HEK293T (cell line): ENCODE measurements at places on chromosomes 5 and 9.

- DNase-seq: no peak
Observed at GRCh38 chr5:134125039-134126015, 10.8 kb downstream of the TCF7 start.

- DNase-seq: no peak
Observed at GRCh38 chr5:84623019-84623418, 238.3 kb upstream of the EDIL3 start.

- no peak for DNase-seq
Observed at GRCh38 chr5:81687292-81687691, 63.6 kb downstream of the SSBP2 start.

DNA sequence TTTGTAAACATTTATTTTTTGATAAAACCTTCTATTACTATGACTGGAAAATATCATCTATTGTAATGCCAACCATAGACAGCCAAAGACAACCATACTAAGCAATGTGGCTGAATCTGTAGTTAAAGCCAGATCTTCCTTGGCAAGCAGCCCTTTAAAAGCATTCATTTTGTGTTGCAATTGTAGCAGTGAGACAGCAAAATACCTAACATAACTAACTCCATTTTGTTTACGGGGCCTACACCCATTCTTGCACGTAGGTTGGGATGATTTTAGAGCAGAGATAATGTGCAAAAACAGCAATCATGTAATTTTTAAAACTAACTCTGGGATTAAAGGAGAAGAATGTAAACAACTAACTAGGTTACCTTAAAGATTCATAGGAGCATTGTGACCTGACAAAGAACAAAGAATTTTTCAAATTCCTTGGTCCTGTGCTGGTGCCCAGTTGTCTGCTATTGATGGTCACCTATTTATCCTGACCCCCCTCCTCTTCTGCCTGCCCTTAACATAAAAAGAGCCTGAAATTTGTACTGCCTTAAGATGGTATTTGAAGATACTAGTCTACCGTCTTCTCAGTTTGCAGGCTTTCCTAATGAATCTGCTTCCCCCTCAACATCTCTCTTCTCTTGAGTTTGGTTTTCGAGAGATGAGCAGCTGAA lies 10.6 kb downstream of the IFNA1 start:
- no peak for DNase-seq

DNA sequence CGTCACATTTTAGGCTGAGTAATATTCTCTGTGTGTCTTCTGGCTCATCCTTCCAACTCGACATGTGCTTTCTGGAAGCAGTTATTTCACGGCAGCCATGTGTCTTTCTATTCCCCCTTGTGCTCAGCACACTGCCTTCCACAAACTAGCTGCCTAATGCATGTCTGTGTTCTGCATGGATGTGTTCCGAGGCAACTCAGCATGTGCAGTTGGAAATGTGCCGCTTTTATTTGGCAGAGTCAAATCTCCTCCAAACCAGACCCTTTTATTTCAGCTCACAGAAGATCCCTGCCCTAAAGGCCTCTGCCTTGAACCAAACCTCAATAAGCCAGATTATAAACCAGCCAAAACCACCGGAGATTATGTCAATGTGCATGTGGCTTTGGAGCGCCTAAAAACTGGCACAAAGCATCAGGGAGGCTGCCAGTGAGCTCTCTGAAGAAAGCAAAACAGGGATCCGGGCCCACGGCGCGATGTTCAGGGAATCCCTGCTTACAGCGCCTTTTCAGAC lies 360.2 kb downstream of the DEPDC1B start:
- no peak for DNase-seq

- DNase-seq: no peak
Observed at GRCh38 chr5:139658928-139659667, 10.9 kb downstream of the CXXC5 start.

DNA sequence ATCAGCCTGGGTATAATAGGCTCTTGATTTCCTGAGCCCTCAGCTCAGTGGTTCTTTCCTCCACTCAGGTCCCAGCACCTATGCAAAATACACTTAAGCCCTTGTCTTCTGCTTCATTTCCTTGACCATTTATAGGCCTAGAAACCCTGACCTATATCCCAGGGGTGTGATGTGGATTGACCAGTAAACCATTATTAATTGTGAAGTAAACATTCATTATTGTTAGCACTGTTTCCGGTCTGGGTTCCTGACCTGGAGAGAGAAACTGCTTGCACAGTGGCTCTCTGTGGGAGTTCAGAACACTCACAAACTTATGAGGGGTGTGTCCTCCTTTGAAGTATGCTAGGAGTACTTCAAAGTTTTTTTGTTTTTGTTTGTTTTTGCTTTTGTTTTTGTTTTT lies 19.6 kb upstream of the TOMM5 start:
- no peak for DNase-seq

GRCh38 chr5:6727231-6727630 lies 14.0 kb downstream of the TENT4A start:
- no peak for DNase-seq

- no peak for DNase-seq
Observed at GRCh38 chr9:389159-389558, 174.5 kb downstream of the DOCK8 start.

DNA sequence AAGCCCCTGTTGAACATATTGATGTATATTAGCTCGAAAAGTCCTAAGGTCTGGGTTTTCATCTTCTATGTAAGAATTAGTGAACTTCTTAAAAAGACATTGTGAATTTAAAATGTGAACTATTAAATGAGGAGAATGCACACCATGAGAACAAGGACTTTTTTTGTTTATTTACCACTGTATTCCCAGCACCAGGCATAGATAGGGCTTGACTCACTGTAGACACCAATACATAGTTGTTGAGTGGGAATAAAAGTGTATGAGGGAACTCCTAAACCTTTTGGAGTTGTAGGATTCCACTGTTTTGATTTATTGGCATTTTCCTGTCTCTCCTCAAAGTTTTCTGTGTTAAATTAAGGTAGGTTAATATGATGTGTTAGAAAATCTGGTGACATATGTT lies 40.3 kb downstream of the NNT start:
- DNase-seq: no peak

DNA sequence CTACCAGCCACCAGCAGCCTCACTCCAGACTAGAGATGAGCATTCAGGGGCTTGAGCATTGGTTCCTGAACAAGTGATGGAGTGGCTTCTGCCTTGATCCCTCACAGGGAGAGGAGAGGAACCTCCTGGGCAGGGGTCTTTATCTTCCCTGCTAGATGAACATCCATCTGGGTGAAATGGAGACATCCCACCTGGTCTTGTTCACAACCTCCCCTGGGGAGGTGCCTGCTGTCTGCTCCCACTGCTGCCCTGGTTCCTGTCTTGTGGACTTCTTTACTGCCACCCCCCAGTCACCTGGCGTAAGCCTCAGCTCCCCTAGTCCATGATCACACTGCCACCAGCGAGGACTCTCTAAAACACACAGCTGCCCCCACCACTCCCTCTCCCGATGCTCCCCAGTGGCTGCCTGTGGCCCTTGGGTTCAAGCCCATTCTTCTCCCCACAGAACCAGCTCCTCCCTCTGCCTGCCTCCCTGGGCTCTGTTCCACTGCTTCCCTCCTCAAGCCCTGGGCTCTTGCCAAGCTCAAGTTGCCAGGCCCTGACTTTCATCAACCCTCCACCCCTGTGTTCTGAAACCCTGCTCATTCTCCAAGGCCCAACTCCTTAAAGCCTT lies 51.5 kb downstream of the COL15A1 start:
- no peak for DNase-seq

GRCh38 chr9:137430723-137431415 lies 7.7 kb downstream of the NOXA1 start:
- DNase-seq: no peak

GRCh38 chr5:6439588-6440550 lies 8.8 kb upstream of the UBE2QL1 start:
- DNase-seq: no peak

GRCh38 chr9:33416996-33417395 lies 14.6 kb upstream of the AQP7 start:
- peak; percentile 2 for DNase-seq

DNA sequence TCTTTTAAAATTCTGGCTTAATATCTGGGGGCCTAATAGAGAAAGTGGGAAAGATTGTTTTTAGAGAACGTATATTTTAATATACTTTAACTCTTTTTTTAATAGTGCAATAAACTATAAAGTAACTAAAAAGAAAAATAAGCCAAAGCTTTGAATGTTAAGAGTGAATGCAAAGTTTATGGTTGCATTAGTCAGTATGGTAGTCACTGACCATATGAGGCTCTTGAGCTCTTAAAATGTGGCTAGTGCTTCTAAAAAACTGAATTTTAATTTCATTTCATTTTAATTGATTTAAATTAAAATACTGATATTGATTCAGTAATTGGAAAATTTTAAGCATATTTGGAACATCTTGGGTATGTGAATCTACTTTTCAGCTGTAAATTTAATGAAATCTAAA lies 310.7 kb downstream of the PJA2 start:
- DNase-seq: no peak

- DNase-seq: no peak
Observed at GRCh38 chr9:136624184-136624951, 38.3 kb upstream of the EGFL7 start.

DNA sequence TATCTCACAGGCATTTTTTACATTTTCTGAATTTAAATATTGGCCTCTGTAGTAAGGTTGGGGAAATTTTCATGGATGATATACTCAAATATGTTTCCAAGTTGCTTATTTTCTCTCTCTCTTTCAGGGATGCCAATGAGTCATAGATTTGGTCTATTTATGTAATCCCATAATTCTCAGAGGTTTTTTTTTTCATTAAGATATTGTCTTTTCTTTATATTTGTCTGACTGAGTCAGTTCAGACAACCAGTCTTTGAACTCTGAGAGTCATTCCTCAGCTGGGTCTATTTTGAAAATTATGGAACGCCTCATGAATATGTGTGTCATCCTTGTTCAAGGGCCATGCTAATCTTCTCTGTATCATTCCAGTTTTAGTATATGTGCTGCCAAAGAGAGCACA lies 223.2 kb downstream of the PCSK1 start:
- no peak for DNase-seq

DNA sequence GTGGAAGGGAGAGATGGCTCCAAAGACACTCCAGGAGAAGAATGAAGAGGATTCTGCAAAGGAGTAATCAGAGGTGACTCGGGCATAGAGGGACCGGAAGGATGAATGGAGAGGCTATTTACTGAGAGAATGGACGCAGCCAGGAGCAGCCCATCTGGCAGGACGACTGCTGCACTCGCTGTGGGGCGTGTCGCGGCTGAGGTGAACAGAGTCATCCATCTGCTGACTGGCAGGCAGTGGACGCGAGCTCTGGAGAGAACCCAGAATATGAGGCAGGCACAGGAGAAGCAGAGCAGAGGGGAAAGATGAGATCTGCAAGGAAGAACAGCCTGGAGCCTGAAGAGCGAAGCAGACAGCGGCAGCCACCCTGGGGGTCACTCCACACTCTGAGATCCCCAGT lies 16.4 kb downstream of the FGF1 start:
- no peak for DNase-seq

GRCh38 chr5:98753507-98753906 lies 20.0 kb upstream of the RGMB start:
- no peak for DNase-seq

- DNase-seq: no peak
Observed at GRCh38 chr5:172549696-172550095, 91.4 kb upstream of the NEURL1B start.

- no peak for DNase-seq
Observed at GRCh38 chr9:29214690-29215253, 1641.5 kb upstream of the C9orf72 start.

GRCh38 chr5:139804800-139805397 lies 9.3 kb downstream of the PSD2 start:
- DNase-seq: no peak

DNA sequence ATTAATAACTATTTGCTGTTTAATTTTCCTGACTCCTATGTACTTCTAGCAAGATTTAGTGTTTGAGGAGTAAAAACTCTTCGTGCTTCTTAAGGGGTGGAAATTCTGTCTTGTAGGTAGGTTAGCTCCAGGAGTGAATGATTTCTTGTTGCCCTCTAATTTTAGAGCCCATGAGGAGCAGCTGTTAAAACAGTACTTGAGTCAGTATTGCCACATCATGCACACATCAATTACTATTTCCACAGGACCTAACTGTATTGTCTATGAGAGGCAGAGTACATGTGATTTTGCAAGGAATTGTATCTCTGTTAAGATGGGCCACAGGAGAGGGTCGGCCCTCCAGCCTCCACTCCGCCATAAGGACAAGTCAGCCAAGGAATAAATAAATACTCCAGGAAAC lies 91.2 kb downstream of the PDZD2 start:
- no peak for DNase-seq

DNA sequence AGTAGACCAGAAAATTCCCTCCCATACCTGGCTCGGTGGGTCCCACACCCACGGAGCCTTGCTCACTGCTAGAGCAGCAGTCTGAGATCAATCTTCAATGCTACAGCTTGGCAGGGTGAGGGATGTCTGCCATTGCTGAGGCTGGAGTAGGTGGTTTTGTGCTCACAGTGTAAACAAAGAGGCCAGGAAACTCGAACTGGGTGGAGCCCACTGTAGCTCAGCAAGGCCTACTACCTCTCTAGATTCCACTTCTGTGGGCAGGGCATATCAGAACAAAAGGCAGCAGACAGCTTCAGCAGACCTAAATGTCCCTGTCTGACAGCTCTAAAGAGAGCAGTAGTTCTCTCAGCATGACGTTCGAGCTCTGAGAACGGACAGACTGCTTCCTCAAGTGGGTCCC lies 5.6 kb upstream of the GZMA start:
- no peak for DNase-seq

GRCh38 chr5:167228134-167228533 lies 1063.3 kb upstream of the WWC1 start:
- DNase-seq: no peak

GRCh38 chr9:80937645-80938044 lies 751.7 kb downstream of the TLE1 start:
- no peak for DNase-seq

DNA sequence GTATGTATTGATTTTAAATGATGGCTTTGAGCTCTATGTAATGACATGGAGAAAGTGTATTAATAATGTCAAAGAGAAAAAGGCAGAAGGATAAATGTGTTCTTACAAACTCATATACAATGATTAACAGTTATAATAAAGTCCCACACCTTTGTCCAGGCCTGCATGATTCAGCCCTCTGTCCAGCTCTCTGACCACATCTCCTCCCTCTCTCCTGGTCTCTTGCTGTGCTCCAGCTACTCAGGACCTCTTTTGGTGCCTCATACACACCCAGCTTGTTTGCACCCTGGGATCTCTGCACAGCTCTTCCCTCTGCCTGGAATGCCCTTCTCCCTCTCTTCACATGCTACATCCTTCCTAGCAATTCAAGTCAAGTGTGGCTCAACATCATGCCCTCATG lies 37.5 kb upstream of the DMRT1 start:
- DNase-seq: no peak

GRCh38 chr9:135961811-135962695 lies 880 bp upstream of the UBAC1 start:
- DNase-seq: no peak

DNA sequence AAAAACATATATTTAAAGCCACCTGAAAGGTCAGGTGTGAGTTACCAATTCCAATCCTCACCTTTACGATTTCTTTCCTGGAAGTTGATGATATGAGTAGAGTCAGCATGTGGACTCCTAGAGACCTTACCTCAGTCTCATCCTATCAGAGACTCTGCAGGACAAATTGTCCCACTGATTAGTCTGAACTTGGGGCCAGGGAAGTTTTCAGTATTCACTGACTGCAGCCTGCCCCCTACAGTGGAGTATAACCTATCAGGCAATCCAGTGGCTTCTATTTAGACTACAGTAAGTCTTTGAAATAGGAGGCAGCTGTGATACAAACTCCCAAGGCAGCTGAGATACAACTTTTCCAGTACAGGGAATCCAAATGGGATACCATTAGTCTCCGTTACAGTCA lies 449.4 kb upstream of the CDH10 start:
- no peak for DNase-seq

- no peak for DNase-seq
Observed at GRCh38 chr5:110790673-110791072, 51.9 kb downstream of the SLC25A46 start.
